Stimulated activated CD4-positive, alpha-beta T cell treated with anti-CD3 and anti-CD28 coated beads, Interleukin-1b, Interleukin-23, amount 100 ng/mL, for 24 hours (primary cell): ENCODE measurements at places on chromosomes 13 and 19.
A peak's percentile ranks its signal among the peaks of the same experiment; 100 is the strongest.

DNA sequence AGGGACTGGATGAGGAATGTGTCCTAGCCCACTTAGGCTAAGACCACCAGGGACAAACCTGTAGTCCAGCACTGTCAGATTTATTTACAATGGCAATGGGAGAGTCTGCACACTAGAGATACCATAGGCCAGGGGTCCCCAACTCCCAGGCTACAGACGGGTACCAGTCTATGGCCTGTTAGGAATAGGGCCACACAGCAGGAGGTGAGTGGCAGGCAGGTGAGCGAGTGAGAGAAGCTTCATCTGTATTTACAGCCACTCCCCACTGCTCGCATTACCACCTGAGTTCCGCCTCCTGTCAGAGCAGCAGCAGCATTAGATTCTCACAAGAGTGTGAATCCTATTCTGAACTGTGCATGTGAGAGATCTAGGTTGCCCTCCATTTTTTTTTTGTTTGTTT lies 2.4 kb downstream of the THAP8 start:
- DNase-seq: no peak

DNA sequence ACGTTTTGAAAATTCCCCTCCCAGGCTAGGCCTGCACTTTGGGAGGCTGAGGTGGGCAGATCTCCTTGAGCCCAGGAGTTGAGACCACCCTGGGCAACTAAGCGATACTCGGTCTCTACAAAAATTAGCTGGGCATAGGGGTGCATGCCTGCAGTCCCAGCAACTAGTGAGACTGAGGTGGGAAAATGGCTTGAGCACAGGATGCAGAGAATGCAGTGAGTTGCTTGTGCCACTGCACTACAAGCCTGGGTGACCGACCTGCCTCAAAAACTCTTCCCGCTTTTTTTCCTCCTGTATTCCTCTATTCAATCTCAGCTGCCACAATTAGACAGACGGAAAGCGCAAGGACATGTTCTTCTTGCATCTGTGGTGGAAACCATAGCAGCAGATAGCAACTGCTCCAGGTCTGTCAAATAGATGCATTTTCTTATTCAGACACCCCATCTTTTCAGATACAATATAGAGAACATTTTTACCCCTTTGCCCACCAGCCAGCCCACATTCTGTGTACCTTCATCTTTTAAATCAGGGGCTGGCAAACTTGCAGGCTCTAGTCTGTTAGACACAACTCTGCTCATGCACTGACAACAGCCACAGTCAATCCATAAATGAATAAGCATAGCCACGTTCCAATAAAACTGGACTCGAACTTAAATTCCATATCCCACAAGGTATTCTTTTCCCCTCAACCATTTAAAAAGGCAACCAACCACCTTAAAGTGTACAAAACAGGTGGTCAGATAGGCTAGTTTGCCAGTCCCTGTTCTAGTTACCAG lies 4.8 kb downstream of the TPT1 start:
- no peak for DNase-seq

GRCh38 chr13:41299316-41300094 lies 11.6 kb upstream of the NAA16 start:
- no peak for DNase-seq

- DNase-seq: no peak
Observed at GRCh38 chr13:110192472-110192871, 114.5 kb downstream of the COL4A1 start.

- DNase-seq: no peak
Observed at GRCh38 chr19:36097036-36097435, 13.9 kb upstream of the OVOL3 start.

- DNase-seq: no peak
Observed at GRCh38 chr19:16470911-16471811, 609 bp downstream of the EPS15L1 start.

GRCh38 chr13:49615836-49616675 lies 12.3 kb upstream of the ARL11 start:
- no peak for DNase-seq

GRCh38 chr19:9847087-9847671 lies 12.1 kb downstream of the PIN1 start:
- DNase-seq: peak; percentile 29
